ENCODE measurements at places on chromosomes 13 and 19.
A peak's percentile ranks its signal among the peaks of the same experiment; 100 is the strongest.

- no peak for DNase-seq
Observed at GRCh38 chr19:47497050-47497766, 13.2 kb upstream of the KPTN start.

GRCh38 chr19:7992575-7992974, 12.9 kb downstream of the ELAVL1 start:
- no peak for DNase-seq

- no peak for DNase-seq
Observed at GRCh38 chr19:41354343-41354953, 726 bp upstream of the TGFB1 start.

- DNase-seq = no peak
Observed at GRCh38 chr13:64078480-64078936, 2662.9 kb upstream of the PCDH20 start.

DNA sequence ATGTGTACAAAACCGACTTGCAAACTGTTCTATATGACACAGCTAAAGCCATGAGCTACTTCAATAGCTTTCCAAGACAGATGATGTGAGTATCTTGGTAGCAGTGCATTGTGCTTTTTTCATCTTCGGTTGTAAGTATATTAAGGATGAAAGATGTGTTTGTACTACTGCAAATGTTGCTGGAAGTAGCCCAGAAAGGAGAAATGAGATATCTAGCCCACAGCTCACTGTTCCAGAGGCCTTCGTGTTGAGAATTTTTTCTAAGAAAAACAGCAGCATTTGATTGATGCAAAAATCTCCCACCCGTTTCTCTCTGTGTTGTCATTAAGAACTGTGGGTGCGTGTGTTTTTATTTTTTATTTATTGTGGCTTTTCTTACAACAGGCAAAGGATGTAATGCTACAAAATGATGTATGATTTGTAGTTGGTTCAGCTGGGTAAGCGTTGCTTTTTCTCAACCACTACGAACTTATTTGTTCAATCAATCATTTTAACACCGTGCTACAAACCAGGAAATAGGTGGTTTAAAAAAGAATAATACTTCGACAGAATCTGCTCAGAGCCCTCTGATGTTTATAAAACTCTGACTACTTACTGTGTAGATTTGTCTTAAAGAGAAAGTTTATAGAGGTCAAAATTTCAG, 41.6 kb upstream of the RFC3 start:
- DNase-seq = no peak

- no peak for DNase-seq
Observed at GRCh38 chr19:1264801-1265614, 4.1 kb upstream of the CIRBP start.

GRCh38 chr13:80877944-80878241, 537.0 kb upstream of the SPRY2 start:
- no peak for DNase-seq

DNA sequence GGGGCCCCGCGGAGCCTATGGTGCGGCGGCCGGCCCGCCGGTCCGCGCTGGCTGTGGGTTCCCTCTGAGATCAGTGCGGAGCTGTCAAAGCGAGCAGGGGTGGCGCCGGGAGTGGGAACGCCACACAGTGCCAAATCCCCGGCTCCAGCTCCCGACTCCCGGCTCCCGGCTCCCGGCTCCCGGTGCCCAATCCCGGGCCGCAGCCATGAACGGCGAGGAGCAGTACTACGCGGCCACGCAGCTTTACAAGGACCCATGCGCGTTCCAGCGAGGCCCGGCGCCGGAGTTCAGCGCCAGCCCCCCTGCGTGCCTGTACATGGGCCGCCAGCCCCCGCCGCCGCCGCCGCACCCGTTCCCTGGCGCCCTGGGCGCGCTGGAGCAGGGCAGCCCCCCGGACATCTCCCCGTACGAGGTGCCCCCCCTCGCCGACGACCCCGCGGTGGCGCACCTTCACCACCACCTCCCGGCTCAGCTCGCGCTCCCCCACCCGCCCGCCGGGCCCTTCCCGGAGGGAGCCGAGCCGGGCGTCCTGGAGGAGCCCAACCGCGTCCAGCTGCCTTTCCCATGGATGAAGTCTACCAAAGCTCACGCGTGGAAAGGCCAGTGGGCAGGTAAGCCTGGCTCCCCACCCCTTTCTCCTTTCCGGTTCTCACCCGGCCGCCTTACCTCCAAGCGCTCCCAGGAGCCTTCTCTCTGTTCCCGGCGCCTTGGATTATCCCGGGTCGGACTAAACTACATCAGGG, at the start of gene PDX1:
PDX1 (plus strand) TSS at position 67 of the 743 bp plus-strand sequence; CDS start at position 206, 139 bp downstream.
- DNase-seq = no peak

- no peak for DNase-seq
Observed at GRCh38 chr13:98738213-98738612, 14.3 kb downstream of the SLC15A1 start.

DNA sequence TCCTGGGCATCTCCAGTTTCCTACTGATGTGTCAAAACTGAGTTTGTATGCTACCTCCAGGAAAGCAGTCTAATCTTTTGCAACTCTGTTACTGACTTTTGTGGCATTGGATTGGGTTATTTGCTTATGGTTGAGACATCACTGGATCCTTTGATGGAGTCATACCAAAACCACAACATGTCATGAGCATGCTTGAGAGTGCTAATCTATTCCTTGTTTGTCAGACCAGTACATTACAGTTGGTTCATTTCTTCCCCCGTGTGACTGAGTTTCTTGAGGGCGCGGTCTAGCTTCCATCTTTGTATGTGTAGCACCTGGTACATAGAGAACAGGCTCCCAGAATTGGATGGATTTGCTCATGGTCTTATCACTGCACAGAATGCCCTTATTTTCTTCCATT, 43.2 kb downstream of the SUGT1 start:
- DNase-seq = peak; percentile 4

GRCh38 chr13:112509190-112509589, 78.8 kb downstream of the TUBGCP3 start:
- DNase-seq = no peak

- no peak for DNase-seq
Observed at GRCh38 chr13:113239357-113239756, 29.9 kb downstream of the CUL4A start.

GRCh38 chr19:49669516-49669915, 3.8 kb downstream of the BCL2L12 start:
- DNase-seq = peak; percentile 54

DNA sequence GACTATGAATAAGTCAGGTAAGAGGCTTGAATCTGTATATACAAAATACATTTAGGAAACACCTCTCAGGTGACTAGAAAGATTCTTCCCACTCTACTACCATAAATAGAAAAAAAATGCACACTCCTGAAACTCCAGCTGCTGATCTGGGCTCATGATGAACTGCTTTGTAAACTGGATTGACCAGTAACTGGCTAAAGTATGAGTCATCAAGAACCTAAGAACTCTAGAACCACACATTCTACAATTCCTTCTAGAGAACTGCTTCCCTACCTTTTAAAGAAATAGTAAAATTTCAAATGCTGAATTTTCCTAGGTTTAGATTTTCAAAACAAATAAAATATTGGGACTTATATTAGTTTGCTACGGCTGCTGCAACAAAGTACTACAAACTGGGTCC, 55.2 kb downstream of the ELF1 start:
- DNase-seq = no peak

DNA sequence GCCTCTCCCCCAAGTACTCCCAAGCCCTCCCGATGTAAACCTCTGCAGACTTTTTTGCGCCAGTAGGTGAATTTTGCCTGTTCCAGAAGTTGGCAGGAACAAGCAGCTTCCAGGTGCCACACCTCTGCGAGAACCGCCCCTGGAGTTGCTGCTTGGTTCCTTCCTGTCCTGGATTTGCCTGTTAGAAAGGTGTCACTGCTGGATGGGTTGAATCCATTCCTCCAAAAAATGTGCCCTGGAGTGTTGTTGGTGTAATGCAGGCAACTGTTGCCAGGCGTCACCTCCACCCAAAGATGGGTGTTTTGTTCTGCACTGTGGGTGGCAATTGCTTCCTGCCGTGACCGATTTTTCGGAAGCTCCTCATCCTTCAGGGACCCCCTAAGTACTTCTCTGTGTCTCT, 5.7 kb downstream of the PGPEP1 start:
- DNase-seq = no peak

DNA sequence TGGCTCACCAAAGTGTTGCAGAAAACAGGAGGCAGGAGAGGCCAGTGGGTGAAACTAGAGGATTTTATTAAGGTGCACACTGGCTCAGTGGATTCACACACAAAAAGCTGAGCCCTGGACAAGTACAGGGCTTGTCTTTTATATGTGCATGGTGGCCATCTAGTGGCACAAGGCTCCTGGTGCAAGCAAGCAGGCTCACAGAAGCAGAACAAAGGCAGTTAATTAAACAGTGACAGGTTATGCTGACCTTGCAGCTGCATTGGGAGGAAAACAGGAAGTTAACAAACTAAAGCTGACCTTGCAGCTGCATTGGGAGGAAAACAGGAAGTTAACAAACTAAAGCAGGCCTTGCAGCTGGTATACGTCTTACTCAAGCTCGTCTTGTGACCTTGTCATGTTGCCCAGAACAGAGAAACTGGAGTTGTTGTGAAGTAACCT, 65.3 kb upstream of the ZNF681 start:
- no peak for DNase-seq

DNA sequence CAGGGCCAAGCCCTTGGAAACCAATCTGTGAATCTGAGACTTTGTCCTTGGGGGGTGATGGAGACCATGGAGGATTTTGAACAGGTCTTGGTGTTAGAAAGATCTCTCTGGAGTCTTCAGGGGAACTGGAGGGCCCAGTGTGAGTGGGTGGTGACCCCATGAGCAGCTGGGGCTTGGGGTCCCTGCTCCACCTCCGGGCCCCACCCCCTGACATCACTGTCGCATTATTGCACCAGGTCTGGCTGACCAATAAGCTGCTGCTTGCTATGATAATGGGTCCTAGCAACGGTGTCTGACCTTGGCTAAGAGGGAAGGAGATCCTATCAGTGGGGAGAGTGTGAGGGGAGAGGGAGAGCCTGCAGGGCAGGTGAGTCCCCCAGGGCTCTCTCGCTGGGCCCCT, at the start of gene IRGC:
IRGC (plus strand) TSS at position 301 of the 400 bp plus-strand sequence. CDS start 2,483 bp downstream, outside the sequence.
- no peak for DNase-seq

GRCh38 chr13:60095300-60095699, 68.4 kb downstream of the DIAPH3 start:
- DNase-seq = no peak

GRCh38 chr13:50584856-50585580, 258.5 kb downstream of the DLEU7 start:
- DNase-seq = no peak

GRCh38 chr13:41827507-41828213, 133.2 kb downstream of the VWA8 start:
- DNase-seq = peak; percentile 69

GRCh38 chr13:91133941-91134802, 213.3 kb upstream of the MIR17HG start:
- peak; percentile 61 for DNase-seq

GRCh38 chr19:13622766-13623715, 116.8 kb upstream of the CACNA1A start:
- DNase-seq = no peak

- DNase-seq = no peak
Observed at GRCh38 chr13:75825161-75825560, 189.0 kb downstream of the LMO7 start.

- no peak for DNase-seq
Observed at GRCh38 chr13:90032841-90033493, 1314.5 kb upstream of the MIR17HG start.

Data from inflammatory macrophage treated with lipopolysaccharide for 1 hour (primary cell).